Mesothelial cell of epicardium (in vitro differentiated cells): ENCODE measurements at places on chromosomes 13 and 19. TPM values are rescaled to one million over a fixed set of nuclear protein-coding genes. Genes with fewer than 3 reads are reported as not detected.

ZNF229 gene
- 5.4 to 7.0 TPM (median 6.0 TPM) in 3 replicates for total RNA-seq

DNA sequence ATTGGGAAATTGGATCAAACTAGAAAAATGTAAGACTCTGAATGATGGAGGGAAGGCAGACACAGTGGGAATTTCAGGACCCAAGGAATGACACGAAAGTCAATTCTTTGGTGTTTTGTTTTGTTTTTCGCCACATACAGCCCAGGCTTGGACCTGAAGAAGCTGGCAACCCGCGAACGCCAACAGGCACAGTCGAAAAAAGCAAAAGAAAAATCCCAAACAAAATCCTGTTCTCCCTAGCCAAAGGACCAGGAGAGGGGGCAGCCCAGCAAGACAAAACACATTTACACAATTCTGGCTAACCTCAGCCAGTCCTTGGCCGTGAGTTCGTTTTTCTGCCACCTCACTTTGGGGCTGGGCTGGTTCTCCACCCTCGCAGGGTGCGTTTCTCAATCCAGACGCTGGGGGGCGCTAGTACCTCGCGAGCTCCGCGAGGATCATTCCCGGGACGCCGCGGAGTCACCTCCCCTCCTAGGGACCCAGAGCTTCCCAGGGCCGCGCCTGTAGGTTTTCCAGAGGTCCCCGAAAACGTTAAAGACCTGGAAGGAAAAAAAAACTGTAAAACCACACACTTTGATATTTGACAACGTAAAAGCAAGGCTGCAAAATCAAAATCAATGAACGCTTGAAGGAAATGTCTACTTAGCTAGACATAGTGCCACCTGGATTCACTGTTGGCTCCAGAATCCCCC is 34.9 kb upstream of the TPM4 start:
- peaks cover 22% of the 10 kb centered on the region for H3K27me3 ChIP-seq
- no peaks in the 10 kb centered on the region for H3K36me3 ChIP-seq
- H3K4me1 ChIP-seq, result peaks cover 11% of the 10 kb centered on the region
- H3K27ac ChIP-seq, result no peak overlapping the region
- peak overlapping the region; percentile 22 for H3K4me3 ChIP-seq
- peak; percentile 93 for DNase-seq

DNA sequence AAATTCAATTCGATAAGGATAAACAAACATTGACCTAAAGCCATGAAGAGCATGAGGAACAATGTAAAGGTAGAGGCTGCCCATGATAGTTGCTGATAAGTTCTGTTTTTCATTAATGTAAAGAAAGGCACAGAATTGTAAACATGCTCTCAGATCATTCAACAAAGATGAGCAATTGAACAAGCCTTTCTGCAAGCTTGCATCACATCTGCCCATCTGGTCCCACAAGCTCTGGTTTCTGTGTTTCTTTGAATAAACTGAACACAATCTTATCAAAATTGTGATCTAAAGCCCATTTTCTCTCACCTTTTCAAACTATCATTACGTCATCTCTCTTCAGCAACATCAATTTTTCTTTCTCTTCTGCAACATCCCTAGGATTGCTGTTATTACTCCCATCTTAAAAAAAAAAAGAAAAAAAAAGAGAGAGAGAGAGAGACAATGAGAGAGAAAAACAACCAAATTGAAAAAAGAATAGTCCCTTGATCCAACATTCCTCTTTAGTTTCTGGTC is 487.2 kb upstream of the GPC6 start:
- H3K36me3 ChIP-seq, result peaks cover 7% of the 10 kb centered on the region
- DNase-seq, result no peak
- no peak overlapping the region for H3K4me3 ChIP-seq

DNA sequence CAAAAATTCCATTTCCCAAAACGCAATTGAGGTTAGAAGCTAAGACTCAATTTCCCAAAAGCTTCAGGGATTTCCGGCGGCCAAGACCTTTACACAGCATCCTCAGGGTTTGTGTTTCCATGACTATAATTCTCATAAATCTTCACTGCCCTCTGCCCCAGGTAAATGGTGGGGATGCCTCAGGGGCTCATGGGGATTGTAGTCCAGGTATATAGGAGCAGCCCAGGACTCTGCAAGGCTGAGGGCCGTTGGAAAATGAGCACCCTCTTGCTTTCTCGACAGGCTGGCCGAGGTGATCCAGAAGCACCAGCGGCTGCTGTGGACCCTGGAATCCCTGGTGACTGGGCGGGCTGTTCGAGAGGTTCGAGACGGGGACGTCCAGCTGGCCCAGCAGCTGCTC is 6.4 kb downstream of the ALDH16A1 start:
- H3K4me3 ChIP-seq, result no peak overlapping the region
- DNase-seq, result no peak

DNA sequence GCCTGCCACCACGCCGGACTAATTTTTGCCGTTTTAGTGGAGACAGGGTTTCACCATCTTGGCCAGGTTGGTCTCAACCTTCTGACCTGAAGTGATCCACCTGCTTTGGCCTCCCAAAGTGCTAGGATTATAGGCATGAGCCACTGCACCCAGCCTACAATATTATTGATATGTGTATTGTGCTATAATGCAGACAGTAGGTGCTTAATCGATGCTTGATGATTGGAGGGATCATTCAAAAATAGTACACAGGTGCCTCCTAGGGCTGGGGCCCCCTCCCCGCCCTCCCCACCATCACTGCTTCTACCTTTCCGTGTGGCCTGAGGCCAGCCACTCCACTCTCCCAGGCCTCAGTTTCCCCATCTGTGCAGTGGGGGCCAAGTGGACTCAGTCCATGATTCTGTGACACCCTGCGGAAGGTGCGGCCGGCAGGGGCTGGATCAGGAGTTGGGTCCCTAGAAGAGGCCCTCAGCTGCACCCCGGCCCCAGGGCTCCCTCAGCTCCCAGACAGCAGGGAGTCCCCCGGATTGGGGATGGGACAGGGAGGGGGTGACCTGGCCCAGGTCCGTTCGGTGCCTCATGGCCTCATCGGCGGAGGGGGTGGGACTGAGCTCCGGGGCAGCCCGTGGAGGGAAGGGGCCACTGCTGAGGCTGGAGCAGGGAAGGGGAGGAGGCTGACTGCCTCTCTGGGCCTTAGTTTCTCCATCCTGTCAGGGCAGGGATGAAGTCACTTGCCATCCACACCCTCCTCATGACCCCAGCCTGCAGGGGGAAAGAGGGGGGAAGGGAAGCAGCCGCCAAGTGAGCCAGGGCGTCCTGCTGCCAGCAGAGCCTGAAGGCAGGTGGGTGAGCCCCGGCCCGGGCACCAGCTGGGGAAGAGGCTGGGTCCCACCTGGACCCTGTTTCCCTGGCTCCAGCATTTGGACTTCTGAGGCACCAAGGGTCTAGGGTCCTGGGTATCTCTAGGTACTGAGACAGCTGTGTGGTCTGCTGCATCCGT is 1.2 kb downstream of the ADAMTSL5 start:
- no peak for DNase-seq
- peaks cover 15% of the 10 kb centered on the region for H3K4me1 ChIP-seq
- peaks cover 54% of the 10 kb centered on the region for H3K27me3 ChIP-seq
- H3K27ac ChIP-seq, result no peak overlapping the region
- no peaks in the 10 kb centered on the region for H3K36me3 ChIP-seq

DNA sequence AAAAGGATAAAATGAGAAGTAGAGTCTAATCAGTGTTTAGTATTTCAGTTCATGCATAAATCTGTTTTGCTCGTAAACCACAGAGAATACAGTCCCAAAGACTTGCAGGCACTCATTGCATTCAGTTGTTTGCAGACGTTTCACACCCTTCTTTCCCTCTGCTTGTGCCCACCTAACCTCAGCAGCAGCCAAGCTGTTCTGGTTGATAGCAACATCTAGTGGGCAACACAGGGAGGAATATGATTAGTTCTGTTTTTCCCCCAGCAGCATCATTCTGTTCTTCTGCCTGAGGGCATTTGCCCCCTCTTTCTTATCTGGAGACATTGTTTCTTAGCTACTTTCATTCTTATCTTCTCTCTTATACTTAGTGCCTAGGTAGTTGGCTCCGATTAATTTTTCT is 135.6 kb downstream of the PAN3 start:
- no peaks in the 10 kb centered on the region for H3K4me1 ChIP-seq
- DNase-seq, result no peak
- no peaks in the 10 kb centered on the region for H3K27me3 ChIP-seq
- H3K4me3 ChIP-seq, result no peak overlapping the region

GRCh38 chr19:2166741-2167738 is 3.3 kb downstream of the DOT1L start:
- H3K36me3 ChIP-seq, result no peaks in the 10 kb centered on the region
- no peaks in the 10 kb centered on the region for H3K27me3 ChIP-seq
- DNase-seq, result no peak

NAXD gene
- 39.5 to 41.4 TPM (median 40.8 TPM) in 3 replicates for total RNA-seq

ZNF274 gene
- total RNA-seq, result 27.4 to 30.6 TPM (median 27.9 TPM) in 3 replicates
